ENCODE measurements at places on chromosomes 7 and 10.

DNA sequence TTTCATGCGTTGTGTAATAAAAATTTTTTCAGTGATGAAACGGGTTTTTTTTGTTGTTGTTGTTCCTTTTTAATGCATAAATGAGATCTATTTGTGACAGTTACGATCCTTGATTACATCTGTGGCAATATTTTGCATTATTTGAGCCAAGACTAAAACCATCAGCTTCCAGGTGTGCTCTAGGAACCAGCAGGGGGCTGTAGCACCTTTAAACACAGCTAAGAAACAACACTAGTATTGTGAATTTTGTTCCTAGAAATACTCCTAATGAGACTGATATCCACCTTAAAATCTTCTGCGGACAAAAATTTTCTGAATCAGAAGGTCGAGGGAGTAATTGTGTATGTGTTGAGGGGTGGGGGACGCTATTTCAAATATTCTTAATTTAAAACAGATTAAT, 52.6 kb downstream of the FGFBP3 start:
- no peak for DNase-seq

GRCh38 chr10:11655836-11656235, 44.4 kb upstream of the USP6NL start:
- peak; percentile 59 for DNase-seq

- DNase-seq = no peak
These were observed 24.0 kb upstream of the HABP2 start for GRCh38 chr10:113528876-113529275.

- DNase-seq = peak; percentile 93
These were observed 34.2 kb downstream of the CYP17A1 start for GRCh38 chr10:102802920-102803534.

- DNase-seq = no peak
These were observed 655.0 kb upstream of the ADARB2 start for GRCh38 chr10:2392145-2392812.

DNA sequence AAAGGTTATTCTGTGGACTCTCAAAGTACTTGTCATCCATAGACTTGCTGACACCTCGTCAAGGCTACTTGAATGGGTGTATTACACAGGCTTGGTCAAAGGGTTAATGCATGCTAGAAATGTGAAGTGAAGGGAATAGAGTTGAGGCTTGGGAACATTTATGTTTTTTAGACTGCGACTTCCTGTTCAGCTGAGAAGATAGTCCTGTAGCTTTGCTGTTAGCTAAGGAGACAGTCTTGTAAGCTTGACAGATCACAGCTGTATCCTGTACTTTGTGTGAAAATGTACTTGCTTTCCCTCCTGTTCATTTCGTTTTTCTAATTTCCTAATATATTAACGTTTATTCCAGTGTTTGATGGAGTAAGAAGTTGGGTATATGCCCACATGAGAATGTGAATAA, 52.1 kb downstream of the ADD3 start:
- DNase-seq = no peak

- peak; percentile 41 for DNase-seq
These were observed 34.3 kb upstream of the PTF1A start for GRCh38 chr10:23157691-23158369.

- peak; percentile 71 for DNase-seq
These were observed 11.1 kb downstream of the MCU start for GRCh38 chr10:72702868-72703581.

- DNase-seq = no peak
These were observed 444.6 kb downstream of the REEP3 start for GRCh38 chr10:63965846-63966245.

DNA sequence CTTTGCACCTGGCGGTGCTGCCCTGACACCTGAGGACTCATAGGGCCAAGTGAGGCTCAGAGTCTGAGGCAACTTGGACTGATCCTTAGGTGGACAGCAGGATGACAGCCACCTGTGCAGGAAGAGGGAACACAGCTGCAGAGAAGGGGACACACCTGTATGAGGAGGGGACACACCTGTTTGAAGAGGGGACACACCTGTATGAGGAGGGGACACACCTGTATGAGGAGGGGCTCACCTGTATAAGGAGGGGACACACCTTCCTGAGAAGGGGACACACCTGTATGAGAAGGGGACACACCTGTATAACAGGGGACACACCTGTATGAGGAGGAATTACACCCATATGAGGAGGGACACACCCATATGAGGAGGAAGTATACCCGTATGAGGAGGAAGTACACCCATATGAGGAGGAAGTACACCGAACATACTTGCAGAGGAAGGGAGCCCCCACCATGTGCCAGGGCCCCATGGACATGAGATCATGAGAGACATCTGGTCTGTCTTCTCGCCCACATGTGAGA, 285.9 kb downstream of the ADARB2 start:
- DNase-seq = no peak

DNA sequence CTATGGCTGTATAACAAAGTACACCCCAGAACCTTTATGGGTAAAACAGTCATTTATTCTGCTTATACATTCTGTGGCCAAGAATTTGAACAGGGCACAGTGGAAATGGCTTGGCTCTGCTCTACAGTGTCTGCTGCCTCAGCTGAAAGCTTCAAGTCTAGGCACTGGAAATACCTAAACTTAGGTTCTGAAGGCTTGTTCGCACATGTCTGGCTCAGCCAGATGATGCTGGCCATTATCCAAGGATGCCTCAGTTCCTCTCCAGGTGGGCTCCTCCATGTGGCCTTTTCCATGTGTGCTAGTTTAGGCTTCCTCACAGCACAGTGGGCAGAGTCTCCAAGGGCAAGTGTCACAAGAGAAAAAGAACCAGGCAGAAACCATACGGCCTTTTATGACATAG, 76.8 kb downstream of the RALA start:
- DNase-seq = no peak

DNA sequence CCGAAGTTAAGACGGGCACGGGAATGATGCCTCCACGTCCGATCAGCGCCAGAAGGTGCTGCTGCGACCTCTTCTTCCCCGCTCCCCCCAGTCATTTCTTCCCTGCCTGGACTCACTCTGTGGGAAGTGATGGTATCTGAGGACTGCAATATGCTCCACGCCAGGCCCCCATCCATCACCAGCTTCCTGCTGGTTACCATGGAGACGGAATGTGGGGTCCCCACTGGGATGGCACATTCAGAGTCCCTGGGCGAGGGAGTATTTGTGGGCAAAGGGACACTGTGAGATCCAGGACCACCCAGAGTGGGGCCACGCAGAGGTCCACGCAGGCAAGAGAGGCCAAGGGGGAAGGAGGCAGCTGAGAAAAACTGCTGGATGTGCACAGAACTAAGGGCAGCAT, 39.7 kb downstream of the CARD11 start:
- no peak for DNase-seq

- DNase-seq = peak; percentile 90
These were observed 2.6 kb upstream of the CAV1 start for GRCh38 chr7:116522247-116522646.

DNA sequence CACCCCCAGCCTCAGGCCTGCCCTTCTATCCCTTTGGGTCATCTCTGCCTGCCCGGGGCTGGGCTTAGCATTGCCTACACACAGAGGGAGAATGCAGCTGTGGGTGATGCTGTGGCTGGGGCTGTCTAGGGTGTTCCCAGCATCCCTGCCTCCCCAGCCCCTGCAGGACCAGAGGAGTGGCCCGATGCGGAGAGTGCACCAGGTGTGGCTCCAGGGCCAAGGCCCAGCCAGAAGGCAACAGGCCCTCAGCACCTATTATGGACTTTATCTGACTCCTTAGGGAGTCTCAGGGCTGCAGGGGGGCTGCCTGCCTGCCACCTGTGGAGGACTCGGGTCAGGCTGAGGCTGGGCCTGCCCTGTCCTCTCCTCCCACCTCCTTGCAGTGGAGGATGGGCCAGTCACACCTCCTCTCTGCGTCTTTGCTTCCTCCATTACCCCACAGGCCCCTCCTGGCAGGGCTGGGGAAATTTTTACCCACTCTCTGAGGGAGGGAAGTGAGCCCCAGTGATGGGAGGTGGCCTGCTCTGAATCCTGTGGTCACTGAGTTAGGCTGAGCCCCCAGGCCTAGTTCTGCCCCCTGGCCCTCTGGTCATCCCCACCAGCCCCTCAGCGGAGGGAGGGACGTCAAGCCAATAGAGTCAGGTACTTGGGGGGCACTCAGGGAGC, 92.9 kb upstream of the PCBD1 start:
- no peak for DNase-seq

GRCh38 chr7:158683541-158683940, 21.1 kb downstream of the NCAPG2 start:
- no peak for DNase-seq

DNA sequence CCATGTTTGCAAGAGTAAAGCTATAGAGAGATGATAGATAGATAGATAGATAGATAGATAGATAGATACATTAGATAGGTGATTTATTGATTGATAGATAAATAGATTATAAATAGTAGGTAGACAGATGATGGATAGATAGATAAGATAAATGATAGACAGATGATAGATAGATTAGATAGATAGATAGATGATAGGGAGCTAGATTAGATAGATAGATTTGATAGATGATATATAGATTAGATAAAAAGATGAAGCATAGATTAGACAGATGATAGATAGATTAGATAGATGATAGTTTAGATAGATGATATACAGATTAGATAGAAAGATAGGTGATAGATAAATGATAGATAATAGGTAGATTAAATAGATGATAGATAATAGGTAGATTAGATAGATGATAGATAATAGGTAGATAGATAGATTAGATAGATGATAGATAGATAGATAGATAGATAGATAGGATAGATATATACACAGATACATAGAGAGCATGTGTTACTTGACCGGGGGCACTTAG, 243.3 kb upstream of the FOXK1 start:
- no peak for DNase-seq

- peak; percentile 75 for DNase-seq
These were observed 11.1 kb upstream of the INA start for GRCh38 chr10:103265717-103266329.

GRCh38 chr10:75658915-75659314, 227.5 kb downstream of the LRMDA start:
- no peak for DNase-seq

GRCh38 chr10:130969700-130970099, 341.8 kb downstream of the TCERG1L start:
- no peak for DNase-seq

DNA sequence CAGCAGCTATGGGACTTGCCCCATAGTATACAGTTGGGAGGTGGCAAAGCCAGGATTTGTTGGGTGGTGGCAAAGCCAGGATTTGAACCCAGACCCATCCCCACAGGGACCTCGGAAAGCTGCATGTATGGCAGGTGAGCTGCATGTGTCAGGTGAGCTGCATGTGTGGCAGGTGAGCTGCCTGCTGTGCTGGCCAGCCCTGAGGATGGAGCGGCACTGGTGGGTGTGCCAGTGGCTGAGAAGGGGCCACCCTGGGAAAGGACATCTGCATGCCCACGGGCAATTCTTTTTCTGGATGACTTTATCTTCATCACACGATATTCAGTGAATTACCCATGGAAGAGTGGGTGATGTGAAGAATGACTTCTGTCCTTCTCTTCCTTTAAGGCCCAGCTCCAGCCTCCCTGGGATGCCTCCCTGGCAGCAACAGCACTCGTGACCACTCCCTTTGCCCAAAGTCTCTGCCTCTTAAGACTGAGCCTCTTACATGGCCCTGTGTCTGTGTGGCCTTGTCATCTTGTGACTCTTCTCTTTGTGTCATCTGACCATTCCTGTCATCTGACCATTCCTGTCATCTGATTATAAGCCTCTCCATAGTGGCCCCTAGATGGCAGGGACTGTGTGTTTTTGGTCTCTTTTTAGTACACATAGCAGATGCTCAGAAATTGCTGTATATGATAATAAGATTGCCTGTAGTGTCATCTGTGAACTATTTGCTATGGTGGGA, 25.0 kb downstream of the CLEC2L start:
- DNase-seq = no peak

DNA sequence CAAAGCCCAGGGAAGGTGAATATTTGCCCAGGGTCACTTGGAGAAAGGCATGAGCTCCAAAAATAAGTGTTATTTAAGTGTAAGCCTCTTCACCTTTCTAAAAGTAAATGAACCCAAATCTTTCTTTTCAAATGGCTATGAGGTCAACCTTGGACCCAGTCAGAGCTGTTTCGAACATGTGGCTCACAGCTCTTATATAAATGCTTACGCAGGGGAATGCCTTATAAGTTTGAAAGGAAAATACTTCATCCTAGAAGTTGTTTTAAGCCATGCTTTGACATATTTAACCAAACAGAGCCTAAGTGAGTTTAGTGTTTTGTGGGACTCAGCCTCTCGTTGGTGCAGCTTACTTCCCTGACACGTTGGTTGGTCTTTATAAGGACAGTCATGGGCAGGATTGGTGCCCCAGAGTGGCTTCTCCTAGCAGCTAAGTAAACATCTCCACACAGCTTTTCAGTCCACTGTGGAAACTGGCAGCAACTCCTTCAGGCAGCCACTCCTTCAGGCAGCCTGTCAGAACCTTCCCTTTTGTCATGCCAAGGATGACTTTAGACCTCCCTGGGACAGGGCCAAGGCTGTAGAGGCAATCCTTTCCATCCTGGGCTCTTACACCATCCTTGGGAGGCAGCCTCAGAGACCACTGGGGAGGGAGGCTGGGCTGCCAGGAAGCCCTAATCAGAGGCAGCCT, 43.6 kb downstream of the MINDY4 start:
- DNase-seq = no peak

DNA sequence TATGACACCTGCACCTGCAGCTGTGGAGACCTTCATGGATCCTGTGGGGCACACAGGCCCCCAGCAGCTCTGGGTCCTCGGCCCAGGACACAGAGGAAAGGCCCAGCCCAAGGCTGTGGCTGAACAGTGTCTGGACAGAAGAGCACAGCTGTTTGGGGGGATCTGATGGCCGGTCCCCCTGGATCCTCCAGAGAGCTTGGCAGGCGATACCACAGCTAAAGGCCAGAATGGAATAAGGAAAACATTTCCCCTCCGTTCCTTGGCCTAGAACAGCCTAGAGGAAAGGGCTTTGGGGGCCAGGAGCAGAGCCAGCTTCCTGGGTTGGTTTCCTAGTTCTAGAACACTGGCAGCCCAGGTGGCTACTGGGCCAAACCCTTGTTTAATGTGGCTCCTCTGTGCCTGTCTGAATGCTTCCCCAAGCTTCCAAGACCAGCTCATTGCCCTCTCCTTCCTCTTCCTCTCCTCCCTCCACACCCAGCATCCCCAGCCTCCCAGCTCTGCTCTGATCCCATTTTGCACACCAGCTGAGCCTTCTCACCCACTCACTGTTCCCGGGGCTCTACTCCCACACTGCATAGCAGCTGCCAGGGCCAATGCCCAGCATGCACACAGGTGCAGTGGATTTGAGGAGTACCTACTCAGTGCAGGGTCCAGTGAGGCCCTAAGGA, 46.9 kb downstream of the GPAM start:
- no peak for DNase-seq

GRCh38 chr7:79615871-79616640, 162.6 kb upstream of the MAGI2 start:
- no peak for DNase-seq

- DNase-seq = peak; percentile 54
These were observed 62.2 kb downstream of the SAMD9 start for GRCh38 chr7:93055543-93056107.

DNA sequence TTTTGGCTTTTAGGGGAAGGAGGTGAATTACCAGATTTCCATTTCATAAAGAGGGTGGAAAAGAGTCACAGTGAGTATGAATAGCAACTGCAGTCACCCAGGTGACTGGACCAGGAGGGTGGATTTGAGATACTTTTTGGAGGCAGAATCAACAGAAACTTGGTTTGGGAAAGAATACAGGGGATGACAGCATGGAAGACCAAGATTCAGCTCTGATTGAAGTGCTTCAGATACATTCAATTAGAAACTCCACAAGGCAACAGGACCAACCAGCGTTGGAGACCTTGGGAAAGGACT, 83.0 kb downstream of the SGMS1 start:
- no peak for DNase-seq

GRCh38 chr10:64798297-64798696, 1277.1 kb downstream of the REEP3 start:
- no peak for DNase-seq
